Liver (tissue), 10 donors: ENCODE measurements at places on chromosomes 12 and 14. TPM values are rescaled to one million over a fixed set of nuclear protein-coding genes. Genes with fewer than 3 reads are reported as not detected.

The EPYC gene
- total RNA-seq: not detected

The TSPAN8 gene
- total RNA-seq: 2.5 TPM

The RGS6 gene
- 0.17 TPM for total RNA-seq

The CTSG gene
- 32.5 TPM for total RNA-seq

The CLEC14A gene
- 6.4 TPM for total RNA-seq

The VDR gene
- 0.42 TPM for total RNA-seq

The KRT80 gene
- 0.05 TPM for total RNA-seq

The GZMB gene
- 0.17 TPM for total RNA-seq

The HOXC4 gene
- total RNA-seq: not detected

DNA sequence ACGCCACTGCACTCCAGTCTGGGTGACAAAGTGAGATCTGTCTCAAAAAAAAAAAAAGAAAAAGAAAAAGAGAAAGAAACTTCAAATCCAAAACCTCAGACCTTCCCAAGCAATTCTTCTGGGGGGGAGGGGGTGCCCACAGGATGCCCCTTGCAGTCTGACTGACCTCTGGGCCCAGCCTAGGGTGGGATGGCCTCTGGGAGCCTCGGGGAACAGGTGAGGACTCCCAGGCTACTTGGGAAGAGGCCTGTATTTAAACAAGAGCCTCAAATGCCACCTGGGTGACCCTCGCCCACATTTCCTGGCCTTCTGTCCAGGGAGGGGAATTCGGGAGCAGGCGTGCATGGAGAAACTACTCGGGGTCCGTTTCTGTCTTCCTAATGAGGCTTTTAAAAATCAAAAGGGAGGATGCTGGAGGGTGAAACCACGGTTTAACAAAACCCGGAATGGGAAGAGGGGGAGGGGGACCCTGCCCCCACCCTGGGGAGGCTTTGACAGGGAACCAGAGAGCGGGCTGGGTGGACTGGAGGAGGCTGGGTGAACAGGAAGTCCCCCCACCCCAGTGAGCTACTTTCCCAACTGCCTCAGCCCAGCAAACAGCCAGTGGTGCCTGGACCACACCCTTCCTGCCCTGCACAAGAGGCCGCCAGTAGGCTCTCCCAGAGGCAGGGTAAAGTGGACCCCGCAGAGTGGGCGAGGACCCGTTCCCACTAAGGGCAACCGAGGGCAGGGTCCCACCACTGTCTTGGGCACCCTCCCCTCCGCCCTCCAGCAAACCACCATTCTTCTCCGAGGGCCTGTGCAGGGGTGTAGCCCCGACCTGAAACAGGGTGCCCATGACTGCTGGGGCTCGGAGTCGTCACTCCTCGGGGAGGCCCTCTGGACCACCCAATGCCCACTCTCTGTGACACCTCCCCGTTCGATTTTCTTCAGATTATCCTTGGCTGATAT, 1.5 kb upstream of the FBRSL1 start:
- H3K27me3 ChIP-seq: no peaks in the 10 kb centered on the region
- peaks cover 35% of the 10 kb centered on the region for H3K4me1 ChIP-seq
- DNase-seq: no peak
- H3K4me3 ChIP-seq: no peak overlapping the region
- H3K27ac ChIP-seq: peak overlapping the region; percentile 60

DNA sequence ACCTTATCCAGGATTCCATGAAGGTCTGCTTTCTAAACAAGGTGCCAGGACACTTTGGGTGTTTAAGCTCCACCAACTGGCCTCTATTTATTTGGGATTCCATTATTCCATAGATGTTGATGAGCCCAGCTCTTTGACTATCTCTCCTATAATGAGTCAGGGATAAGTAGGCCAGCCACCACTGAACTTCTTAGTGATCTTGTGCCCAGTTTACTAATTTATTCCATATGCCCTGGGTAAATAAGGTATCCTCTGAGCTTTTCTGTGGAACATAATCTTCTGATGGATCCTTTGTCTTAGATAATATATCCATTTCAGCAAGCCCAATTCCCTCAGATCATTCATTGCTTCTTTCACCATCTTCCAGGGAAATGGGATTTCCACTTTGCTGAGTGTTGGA, 535.0 kb downstream of the FOXG1 start:
- no peak overlapping the region for H3K4me3 ChIP-seq
- H3K36me3 ChIP-seq: no peaks in the 10 kb centered on the region
- no peaks in the 10 kb centered on the region for H3K27me3 ChIP-seq
- no peak for DNase-seq
- H3K4me1 ChIP-seq: no peaks in the 10 kb centered on the region

GRCh38 chr14:85728476-85729065, 198.6 kb downstream of the FLRT2 start:
- no peak overlapping the region for H3K4me3 ChIP-seq
- DNase-seq: no peak
- H3K4me1 ChIP-seq: no peaks in the 10 kb centered on the region
- H3K27ac ChIP-seq: no peak overlapping the region
- H3K27me3 ChIP-seq: no peaks in the 10 kb centered on the region

- no peak overlapping the region for H3K27ac ChIP-seq
- no peaks in the 10 kb centered on the region for H3K27me3 ChIP-seq
- H3K4me1 ChIP-seq: no peaks in the 10 kb centered on the region
- no peak for DNase-seq
- H3K4me3 ChIP-seq: no peak overlapping the region
These were observed 262.4 kb upstream of the RMST start for GRCh38 chr12:97200181-97200580.

- no peaks in the 10 kb centered on the region for H3K27me3 ChIP-seq
- H3K27ac ChIP-seq: no peak overlapping the region
- H3K4me3 ChIP-seq: no peak overlapping the region
- no peak for DNase-seq
- H3K4me1 ChIP-seq: no peaks in the 10 kb centered on the region
These were observed 26.7 kb downstream of the C14orf132 start for GRCh38 chr14:96065661-96066459.

DNA sequence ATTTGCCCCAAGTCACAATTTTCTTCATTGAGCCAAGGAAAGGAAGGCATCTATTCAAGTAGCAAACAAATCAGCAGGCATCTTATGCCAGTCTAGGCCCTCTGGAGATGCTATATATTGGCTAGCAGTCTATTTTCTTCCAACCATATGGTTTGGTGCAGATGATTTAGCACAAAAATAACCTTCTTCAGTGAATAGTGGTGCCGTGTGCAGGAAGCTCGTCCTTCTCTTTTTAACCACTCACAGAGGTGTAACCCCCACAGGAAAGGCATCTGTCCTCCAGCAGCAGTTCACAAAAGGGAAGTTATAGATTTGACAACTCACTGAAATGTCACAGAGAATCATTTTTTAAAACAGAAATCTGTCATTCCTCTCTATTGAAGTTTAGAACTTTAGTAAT, 445.7 kb upstream of the SYT1 start:
- DNase-seq: no peak
- no peak overlapping the region for H3K4me3 ChIP-seq
- no peaks in the 10 kb centered on the region for H3K36me3 ChIP-seq
- no peak overlapping the region for H3K27ac ChIP-seq
- H3K4me1 ChIP-seq: no peaks in the 10 kb centered on the region
- H3K27me3 ChIP-seq: no peaks in the 10 kb centered on the region

DNA sequence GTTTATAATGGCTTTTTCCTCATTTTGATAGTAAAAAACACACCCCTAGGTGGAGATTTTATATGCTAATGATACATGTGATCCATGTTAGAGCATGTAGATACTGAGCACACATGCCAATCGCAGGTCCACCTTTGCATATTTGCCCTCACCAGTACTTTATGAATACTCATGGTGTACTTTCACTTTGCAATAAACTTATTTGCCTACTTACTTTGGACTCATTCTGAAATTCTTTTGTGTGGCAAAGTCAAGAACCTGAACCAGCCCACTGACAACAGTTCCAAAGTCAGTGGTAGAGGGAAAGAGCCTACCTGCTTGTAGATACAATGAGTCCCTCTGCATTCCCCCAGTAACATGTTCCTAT, 58.5 kb upstream of the DHRS4 start:
- DNase-seq: no peak
- no peaks in the 10 kb centered on the region for H3K4me1 ChIP-seq
- no peak overlapping the region for H3K27ac ChIP-seq
- no peaks in the 10 kb centered on the region for H3K27me3 ChIP-seq

- H3K27me3 ChIP-seq: no peaks in the 10 kb centered on the region
- no peak overlapping the region for H3K4me3 ChIP-seq
- H3K36me3 ChIP-seq: no peaks in the 10 kb centered on the region
- no peak for DNase-seq
These were observed 45.1 kb downstream of the TMX1 start for GRCh38 chr14:51285120-51285519.

DNA sequence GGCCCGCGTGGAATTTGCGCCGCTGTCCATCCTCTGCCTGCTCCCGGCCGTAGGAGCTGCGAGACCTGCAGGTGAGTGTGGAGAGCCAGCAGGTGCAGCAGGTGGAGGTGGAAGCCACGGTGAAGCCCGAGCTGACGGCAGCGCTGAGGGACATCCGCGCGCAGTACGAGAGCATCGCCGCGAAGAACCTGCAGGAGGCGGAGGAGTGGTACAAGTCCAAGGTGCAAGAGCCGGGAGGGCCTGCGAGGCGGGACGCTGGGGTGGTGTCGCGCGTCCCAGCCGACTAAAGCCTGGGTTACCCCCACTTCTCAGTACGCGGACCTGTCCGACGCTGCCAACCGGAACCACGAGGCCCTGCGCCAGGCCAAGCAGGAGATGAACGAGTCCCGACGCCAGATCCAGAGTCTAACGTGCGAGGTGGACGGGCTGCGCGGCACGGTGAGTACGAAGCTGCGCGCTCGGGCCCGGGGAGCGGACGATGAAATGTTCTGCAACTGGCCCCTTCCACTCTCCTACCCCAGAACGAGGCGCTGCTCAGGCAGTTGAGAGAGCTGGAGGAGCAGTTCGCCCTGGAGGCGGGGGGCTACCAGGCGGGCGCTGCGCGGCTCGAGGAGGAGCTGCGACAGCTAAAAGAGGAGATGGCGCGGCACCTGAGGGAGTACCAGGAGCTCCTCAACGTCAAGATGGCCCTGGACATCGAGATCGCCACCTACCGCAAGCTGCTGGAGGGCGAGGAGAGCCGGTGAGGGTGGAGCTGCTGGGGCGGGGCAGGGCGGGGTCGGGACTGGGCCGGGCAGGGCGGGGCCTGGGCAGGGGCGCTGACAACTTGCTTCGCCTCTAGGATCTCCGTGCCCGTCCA, 2.1 kb downstream of the PRPH start:
- no peaks in the 10 kb centered on the region for H3K36me3 ChIP-seq
- peaks cover 9% of the 10 kb centered on the region for H3K27me3 ChIP-seq
- H3K4me1 ChIP-seq: peaks cover 7% of the 10 kb centered on the region
- DNase-seq: no peak
- H3K4me3 ChIP-seq: no peak overlapping the region

- peaks cover 4% of the 10 kb centered on the region for H3K36me3 ChIP-seq
- H3K4me3 ChIP-seq: peak overlapping the region; percentile 65
- H3K27ac ChIP-seq: no peak overlapping the region
- H3K4me1 ChIP-seq: no peaks in the 10 kb centered on the region
These were observed 30.7 kb downstream of the CEP290 start for GRCh38 chr12:88111074-88111652.

DNA sequence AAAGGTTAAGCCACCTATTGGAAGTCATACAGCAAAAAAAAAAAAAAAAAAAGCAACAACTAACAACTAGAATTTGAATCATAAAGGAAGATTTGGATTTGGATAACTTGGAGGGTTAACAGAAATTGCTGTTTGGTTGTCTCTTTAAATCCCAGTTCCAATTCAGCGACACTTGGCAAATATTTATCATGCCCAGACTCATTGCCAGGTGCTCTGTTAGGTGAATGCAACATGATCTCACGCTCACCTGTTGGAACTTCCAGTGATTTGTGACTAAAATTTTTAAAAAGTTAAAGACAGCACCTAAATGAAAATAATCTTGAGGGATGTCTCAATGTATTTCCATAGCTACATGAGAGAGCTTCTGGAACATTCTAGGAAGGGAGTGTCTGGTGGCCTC, 103.7 kb downstream of the TBX3 start:
- no peaks in the 10 kb centered on the region for H3K27me3 ChIP-seq
- no peak overlapping the region for H3K4me3 ChIP-seq
- H3K36me3 ChIP-seq: no peaks in the 10 kb centered on the region
- H3K4me1 ChIP-seq: no peaks in the 10 kb centered on the region

DNA sequence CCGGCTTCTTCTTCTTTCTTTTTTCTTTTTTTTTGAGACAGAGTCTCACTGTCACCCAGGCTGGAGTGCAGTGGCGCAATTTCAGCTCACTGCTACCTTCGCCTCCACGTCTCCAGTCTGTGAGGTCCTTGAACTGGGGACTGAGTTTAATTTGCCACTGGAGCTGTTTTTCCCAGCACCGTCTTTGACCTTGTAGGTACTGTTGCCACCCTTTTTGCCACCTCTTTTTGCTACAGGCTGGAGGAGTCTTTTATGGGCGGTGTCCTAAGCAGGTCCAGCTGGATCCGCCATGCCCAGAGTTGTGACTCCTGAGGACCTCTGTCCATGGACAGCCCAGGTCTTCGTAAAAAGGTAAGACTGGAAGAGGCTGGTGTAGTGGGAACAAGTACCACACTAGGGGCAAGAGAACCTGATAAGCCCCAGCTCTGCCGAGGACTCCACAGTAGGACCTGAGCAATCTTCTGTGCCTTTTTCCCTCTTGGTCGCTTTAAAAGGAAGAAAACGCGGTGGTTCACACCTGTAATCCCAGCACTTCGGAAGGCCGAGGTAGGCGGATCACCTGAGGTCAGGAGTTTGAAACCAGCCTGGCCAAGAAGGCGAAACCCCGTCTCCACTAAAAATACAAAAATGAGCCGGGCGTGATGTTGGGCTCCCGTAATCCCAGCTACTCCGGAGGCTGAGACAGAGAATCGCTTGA, 946 bp downstream of the RNU4-2 start:
- H3K27me3 ChIP-seq: no peaks in the 10 kb centered on the region
- H3K4me3 ChIP-seq: peak overlapping the region; percentile 13
- H3K27ac ChIP-seq: peak overlapping the region; percentile 99

DNA sequence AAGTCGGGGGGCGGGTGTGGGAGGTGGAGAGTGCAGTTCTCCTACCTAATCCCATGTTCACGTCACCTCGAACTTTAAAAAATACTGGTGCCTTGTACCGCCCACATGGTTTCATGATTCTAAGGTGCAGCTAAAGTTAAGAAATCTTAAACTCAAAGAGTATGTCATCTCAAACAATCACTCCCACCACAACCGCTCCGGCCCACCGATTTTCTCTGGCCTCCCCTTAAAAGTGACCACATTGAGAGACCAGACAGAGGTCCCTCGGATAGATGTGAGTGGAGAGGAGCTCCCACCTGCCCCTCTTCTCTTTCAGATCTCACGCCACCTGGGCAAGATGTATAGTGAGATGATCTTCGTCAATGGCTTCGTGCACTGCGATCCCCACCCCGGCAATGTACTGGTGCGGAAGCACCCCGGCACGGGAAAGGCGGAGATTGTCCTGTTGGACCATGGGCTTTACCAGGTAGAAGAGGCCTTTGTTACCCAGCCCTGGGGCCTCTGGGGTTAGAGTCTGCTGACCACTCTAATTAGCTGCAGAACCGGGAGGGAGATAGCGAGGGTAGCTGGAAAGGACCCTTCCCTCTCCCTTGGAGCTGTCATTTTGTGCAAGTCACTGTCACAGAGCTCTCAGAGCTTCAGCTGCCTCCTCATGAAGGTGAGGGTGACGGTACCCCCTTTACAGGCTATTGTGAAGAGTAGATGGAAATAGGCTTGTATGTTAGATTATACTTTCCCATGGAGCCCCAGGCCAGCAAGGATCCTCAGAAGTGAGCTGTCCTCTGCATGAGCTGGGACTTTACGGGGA, 124.4 kb downstream of the ADCK1 start:
- peaks cover 3% of the 10 kb centered on the region for H3K36me3 ChIP-seq
- no peak overlapping the region for H3K27ac ChIP-seq
- DNase-seq: no peak

GRCh38 chr14:56794557-56795283, 15.6 kb downstream of the OTX2 start:
- H3K27ac ChIP-seq: no peak overlapping the region
- no peaks in the 10 kb centered on the region for H3K36me3 ChIP-seq
- H3K4me1 ChIP-seq: peaks cover 7% of the 10 kb centered on the region
- no peak for DNase-seq
